ENCODE measurements at places on chromosomes 6 and 20.

DNA sequence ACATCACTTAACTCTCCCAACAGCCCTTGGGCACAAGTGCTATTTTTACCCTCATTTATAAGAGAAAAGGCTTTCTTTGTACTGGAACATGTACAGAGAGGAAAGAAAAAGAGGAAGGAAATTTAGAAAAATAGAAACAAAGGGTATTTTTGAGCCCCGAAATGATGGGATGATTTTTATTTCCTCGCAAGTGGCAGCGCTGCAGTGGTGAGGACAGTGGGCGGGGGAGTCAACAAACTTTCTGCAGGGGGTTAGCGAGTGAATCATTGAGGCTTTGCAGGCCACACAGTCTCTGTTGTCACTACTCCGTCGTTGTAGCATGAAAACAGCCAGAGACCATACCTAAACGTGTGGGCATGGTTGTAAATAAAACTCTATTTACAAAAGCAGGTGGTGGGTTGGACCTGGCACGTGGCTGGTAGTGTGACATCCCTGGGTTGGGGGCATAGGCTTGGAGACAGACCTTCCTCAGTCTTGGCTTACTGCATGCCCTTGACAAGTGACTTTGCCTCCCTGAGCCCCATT lies 25.5 kb upstream of the OCSTAMP start:
- DNase-seq = no peak

DNA sequence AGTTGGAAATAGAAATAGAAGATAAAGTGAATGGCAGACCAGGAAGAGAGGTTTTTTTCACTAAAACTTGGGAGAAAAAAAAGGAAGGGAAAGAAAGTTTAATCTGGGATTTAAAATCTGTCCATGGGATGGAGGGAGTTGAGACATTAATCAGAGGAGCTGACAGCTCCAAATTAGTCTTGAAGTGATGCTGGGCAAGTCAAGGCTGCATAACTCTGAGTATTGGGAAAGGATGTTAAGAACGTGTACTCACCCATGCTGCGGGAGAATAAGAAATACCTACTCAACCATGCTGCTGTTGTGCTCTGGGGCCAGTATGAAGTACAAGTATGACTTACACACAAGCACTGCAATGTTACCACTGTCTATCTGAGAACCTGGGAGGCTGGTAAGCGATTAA lies 47.5 kb downstream of the SNRNP48 start:
- DNase-seq = no peak

GRCh38 chr20:25177890-25178321 lies 17.6 kb upstream of the ENTPD6 start:
- no peak for DNase-seq

- DNase-seq = no peak
These were observed 38.5 kb downstream of the SIM1 start for GRCh38 chr6:100426241-100426640.

DNA sequence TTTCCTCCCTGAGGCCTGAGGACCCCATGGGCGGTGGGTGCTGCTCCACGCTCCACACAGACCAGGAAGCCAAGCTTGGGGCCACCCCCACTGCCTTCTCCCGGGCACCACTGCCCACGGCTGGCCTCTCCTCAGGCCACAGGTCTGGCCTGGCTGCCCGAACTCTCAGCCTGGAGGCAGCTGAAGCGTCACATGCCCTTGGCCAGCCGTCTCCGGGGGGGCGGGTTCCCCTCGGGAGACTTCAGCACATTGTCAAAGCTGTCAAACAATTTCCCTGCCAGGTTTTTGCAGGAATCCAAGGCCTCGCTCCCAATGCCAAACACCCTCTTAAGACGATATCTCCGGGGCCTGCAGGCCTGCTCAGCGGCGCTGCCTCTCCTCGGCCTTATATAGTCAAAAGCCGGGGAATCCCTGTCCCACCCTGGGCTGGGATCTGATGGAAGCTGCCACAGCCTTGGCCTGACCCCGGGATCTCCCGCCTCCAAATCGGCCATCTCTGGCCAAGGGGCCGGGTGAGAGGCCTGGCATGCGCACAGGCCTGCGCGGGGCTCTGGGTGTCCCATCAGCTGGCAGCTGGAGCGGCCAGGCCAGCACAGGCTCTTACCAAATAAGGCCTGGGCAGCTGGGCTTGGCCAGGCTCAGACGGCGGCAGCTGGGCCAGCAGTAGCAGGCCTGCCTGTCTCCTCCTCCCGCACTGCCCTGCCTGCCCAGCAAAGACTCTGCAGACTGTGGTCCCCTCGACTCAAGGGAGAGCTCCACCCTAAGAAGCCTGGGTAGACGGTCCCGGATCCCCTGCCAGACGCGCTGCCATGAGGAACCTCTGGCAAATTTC lies 49.7 kb downstream of the RBM38 start:
- no peak for DNase-seq

DNA sequence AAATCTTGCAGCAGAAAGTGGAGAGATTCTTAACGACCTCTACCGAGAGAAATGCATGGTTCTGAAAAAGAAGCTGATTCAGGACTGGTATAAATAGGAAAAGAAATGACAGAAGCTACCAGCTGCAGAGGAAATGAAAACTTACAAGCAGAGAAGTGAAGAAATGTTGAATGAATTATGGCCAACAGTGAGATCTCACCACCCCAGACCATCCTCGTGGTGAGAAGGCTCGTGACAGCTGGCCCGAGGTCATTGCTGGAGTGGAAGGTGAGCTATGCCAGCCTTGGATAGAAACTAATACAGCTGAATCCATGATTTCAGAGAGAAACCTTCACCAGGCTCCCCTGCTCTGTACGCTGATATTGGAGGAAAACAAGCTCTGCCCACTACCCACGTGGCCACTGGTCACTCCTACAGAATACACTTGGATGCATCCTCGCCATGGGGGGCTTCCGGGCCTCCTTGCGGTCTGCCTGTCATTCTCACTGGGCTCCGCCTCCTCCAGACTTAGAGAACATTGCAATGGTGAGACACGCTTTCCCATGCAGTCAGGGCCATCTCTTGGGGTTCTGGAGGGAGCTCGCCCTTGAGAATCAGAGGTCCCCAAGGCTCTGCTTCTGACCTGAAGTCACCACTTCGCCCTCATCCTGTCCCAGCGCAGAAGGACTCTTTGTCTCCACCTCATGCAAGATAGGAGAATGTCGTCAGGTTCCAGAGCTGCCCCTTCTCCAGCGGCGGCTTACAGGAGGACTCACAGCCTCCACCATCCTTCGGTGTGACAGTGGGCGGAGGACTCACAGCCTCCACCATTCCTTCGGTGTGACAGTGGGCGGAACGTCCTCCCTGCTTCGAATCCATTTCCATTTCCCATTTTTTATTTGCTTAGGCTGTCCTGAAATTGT lies 10.6 kb upstream of the TUBB2B start:
- no peak for DNase-seq

DNA sequence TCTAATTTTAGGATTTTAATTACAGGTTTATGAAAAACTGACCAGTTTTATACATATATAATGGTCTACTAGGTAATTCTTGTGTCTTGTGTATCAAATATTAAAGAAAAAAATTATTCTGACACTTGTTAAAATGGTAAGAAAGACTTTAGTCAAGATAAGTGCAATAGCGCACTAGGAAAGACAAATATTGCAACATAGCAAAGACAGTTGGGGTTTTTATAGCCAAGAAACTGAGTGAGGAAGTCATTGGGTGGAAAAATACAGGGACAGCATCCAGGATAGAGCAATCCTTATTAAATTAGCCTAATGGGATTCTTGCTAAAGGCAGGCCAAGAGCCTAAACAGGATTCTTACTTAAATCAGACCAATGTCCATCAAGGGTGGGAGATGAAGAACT lies 71.1 kb downstream of the ROS1 start:
- no peak for DNase-seq

- no peak for DNase-seq
These were observed 49.6 kb downstream of the DCBLD1 start for GRCh38 chr6:117531809-117532725.

DNA sequence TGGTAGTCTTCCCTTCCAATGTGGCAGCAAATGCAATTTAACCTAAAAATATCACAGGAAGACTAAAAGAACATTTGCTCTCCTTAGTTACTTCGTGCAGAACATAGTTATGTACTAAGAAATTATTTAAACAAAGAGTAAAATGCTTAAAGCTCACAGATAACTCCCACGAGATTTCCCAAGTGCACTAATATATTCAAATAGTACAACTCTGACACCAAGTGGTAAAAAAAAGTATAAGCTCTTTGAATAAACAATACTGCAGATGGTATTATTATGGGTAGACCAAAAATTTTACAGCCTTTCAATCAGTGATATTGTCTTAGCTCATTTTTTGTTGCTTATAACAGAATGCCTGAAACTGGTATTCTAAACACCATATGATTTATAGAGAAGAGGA lies 52.8 kb upstream of the FILIP1 start:
- DNase-seq = no peak

GRCh38 chr20:15071085-15071808 lies 733.8 kb upstream of the FLRT3 start:
- DNase-seq = no peak

GRCh38 chr6:161963634-161964234 lies 689.9 kb upstream of the AGPAT4 start:
- no peak for DNase-seq

GRCh38 chr6:19603721-19604120 lies 233.4 kb upstream of the ID4 start:
- no peak for DNase-seq

- no peak for DNase-seq
These were observed 44.4 kb upstream of the SLC22A3 start for GRCh38 chr6:160303806-160304205.

DNA sequence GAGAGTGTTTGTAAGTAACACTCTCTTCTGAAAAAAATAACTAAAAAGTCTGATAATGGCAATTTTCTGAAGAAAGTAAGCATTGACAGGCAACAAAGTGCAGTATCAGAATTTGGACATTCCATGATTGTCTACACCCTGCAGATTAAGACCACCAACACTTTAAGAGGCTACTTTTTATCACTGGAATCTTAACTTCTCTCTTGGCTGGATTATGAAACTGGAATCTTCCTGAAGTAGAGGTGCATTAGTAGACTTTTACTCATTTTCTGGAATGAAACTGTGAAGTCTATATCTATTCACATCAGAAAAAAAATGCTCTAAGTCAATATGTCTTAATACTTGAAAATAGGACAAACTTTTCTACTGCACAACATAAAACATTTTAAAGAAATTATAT lies 547.5 kb downstream of the COL12A1 start:
- no peak for DNase-seq

DNA sequence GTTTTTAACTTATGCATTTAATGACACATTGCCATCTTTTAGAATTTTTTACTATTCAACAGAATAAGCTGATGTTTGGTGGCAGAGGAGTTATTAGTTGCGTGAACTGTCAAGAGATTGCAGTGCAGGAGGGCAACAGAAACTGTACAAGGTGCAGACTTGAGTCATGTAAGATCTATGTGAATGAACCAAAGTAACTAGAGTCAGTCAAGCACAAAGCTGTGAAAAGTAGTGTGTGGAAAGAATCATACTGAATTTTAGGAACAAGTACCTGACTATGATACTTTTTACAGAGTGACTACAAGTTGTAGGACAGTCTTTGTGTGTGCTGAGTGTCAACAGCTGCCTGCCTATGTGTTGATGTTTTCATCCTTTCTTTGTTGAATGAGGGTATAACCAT lies 2.7 kb upstream of the C6orf163 start:
- no peak for DNase-seq

- DNase-seq = no peak
These were observed 104.4 kb upstream of the KHDRBS2 start for GRCh38 chr6:62390401-62390800.

DNA sequence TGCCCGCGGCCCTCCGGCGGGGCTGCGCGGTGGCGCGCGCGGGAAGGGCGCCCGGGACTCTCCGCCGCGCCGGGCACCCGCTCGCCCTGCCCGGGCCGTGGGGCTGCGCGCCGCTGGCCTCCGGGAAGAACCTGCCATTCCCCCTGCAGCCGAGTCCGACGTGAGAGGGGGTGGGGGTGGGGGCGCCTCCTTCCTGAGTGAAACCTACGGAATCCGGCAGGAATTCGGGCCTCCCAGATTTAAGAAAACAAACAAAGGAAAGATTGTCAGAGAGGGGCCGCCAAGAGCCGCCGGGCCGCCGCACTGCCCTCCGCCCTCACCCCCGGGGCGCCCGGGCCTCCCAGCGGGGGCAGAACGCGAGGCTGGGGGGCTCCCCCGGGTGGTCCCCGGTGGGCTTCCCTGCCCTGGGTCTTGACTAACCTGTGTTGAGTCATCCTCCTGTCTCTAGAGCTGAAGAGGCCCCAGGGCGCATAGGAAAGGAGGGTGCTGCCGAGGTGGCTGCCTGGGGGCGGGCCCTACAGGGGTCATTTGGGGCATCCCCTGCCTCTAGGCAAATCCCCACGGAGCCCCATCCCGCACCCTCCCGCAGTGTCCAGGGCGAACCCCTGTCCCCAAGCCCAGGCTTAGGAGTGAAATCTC lies 42.2 kb upstream of the FOXP4 start:
- DNase-seq = no peak

GRCh38 chr6:55917751-55918415 lies 42.5 kb upstream of the BMP5 start:
- no peak for DNase-seq

DNA sequence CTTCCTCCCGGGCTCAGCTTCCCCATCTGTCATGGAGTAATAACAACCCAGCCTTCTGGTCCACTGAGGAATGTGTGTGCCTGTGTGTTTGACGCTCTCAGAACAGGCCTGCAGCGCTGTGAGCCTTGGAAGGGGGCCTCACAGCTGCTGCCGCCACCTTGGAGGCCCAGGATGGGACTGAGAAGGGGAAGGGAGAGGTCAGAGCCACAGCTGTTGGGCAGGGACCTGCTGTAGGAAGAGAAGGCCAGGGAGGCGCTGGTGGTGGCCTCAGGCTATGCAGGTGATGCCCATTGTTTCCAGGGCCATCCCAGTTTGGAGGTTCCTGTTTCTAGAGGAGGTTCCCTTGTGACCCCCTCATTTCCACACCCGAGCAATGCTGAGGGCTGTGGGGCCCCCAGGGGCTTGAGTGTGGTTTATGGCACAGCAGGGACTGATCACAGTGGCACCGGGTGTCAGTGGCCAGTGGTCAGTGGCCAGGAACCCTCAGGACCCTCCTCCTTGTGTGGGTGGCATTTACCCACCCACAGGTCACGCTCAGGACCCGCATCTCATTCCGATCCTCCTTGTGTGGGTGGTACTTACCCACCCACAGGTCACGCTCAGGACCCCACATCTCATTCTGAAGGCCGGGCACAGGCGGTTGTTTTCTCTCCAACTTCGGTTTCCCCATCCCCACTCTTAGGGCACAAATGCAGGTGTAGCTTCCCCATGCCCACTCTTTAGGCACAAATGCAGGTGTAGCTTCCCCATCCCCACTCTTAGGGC lies 14.0 kb downstream of the TPD52L2 start:
- DNase-seq = no peak

GRCh38 chr20:44018259-44018941 lies 103.7 kb downstream of the TOX2 start:
- no peak for DNase-seq

GRCh38 chr6:31308050-31308844 lies 36.4 kb upstream of the HLA-C start:
- peak; percentile 12 for DNase-seq
